ENCODE measurements at places on chromosomes 11 and 22.

DNA sequence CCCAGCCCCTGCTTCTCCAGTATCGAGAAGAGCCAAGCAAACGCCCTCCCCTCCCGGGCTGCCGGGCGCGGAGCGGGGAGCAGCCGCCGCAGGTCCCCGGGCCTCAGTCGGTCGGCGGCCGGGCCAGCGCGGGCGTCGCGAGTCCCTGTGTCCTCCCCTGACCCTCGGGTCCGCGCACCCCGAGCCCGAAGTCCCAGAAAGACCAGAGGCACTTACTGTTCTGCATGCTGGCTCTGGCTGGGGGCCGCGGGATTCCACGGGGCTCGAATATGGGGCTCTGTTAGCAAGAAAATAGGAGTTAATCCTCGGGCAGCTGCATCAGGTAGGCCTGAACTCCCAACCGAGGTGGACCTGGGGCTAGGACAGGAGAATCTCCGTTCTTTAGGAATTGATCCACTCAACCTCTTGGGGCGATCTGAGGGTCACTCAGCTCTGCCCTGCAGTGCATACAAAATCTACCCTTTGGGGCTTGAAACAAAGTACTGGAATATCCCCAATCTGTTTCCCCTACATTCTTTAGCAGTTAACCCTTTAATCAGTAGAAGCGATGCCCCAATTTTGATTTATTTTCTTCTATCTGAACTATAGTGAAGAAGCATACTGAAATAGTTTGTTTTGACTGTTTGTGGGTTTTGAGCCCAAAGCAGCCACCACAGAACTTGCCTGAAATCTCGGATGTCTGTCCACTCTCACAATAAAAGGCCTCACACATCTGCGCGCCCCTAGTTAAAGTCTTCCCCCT lies 4.8 kb downstream of the PAX6 start:
- no peak for DNase-seq

DNA sequence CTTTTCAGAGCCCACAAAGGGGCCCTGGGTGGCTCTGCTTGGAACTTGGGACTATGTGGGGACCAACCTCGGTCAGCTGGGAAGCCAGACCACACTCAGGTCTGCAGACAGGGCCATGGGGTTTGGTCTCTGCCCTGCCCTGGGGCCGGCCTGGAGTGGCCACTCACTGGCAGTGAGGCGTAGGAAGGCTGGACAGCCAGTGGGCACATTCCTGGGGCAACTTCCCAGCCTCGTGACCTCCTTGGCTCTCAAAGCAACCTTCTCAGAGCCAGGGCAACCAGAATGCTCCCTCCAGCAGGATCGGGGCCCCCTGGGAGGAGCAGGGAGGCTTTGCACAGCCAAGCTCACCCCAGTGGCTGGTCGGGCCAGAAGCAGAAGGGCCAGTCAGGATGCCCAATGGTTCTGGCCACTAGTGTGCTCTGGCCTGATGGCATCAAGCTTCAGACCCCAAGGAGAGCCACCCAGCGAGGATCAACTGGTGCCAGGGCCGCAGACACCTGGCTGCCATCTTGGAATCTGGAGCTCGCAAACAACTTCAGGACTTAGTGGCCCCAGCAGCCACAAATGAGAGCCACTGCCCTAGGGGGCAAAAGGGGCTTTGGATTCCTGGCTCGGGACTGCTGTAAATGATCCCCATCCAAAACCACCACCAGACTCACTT lies 87.1 kb downstream of the MYEOV start:
- no peak for DNase-seq

GRCh38 chr11:130109386-130109785 lies 39.7 kb downstream of the APLP2 start:
- DNase-seq: no peak

DNA sequence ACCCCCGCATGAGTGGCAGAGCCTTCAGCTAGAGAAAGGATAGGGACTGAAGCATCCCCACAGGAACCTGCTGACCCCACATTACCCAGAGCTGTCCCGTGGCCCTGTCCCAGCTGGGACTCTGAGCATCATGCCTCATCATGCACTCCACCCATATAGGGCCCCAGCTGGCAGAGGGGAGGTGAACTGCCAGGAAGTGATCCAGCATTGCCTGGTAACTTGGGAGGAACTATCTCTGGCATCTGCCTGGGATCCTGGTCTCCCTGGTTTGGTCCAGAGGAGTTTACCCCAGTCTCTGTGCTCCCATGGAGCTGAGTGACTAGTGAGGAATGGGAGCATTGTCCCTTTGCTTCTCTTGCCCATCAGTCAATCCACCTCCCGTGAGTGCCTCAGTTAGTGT lies 228.8 kb downstream of the GRIK4 start:
- DNase-seq: no peak

DNA sequence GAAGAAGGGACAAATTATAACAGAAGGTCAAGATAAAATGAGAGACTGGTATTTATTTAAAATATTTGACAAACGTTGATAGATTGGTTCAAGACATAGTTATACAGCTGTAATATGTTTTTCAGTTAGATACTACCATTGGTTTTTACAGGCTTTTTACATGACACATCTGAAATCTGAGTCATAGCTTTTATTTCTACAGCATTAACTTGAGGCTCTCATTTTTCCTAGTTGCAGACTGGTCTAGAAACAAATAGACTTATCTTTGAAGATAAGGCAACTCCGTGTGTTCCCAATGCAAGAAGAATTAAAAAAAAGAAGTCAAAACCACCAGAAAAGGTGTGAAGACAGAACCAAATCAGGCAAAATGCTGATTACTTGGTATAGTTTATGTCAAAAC lies 31.3 kb downstream of the CEP57 start:
- DNase-seq: no peak

DNA sequence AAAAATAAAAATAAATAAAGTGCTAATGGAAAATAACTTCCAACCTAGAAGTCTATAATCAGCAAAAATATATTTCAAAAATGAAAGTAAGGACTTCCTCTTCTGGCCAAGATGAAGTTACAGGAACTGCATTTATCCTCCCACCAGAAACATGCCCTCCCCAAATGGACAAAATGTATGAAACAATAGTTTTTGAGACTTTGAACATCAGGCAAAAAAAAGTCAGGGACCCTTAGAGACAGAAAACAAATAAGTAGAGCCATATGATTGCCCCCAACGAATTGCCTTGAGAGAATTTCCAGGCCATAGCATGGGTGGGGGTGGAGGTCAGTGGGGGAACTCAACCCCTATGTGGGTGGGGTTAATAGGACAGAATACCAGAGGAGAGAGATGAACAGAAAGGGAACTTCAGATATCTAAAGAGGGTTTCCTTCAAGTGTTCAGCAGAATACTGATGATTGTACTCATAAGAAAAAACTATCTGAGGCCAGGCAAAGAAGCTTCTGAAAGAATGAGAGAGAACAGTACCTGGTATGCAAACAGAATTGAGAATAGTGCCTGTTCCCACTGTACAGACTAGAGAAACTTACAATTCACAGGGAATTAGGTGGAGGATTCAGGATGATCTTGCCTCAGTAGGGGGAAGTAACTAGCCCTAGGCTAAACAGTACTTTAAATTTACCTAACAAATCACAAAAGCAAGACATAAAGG lies 26.6 kb upstream of the IL10RA start:
- no peak for DNase-seq

GRCh38 chr11:55707029-55707428 lies 45.0 kb downstream of the OR4C6 start:
- no peak for DNase-seq

GRCh38 chr11:74371269-74372052 lies 26.8 kb downstream of the PGM2L1 start:
- DNase-seq: no peak

GRCh38 chr11:4962816-4963215 lies 7.3 kb upstream of the OR51A2 start:
- no peak for DNase-seq

GRCh38 chr11:62851807-62852522 lies 12.6 kb upstream of the WDR74 start:
- no peak for DNase-seq

- DNase-seq: no peak
Measured at GRCh38 chr22:21690401-21690801, 24.6 kb downstream of the PPIL2 start.

- DNase-seq: no peak
Measured at GRCh38 chr11:1534682-1535081, 37.4 kb downstream of the DUSP8 start.

DNA sequence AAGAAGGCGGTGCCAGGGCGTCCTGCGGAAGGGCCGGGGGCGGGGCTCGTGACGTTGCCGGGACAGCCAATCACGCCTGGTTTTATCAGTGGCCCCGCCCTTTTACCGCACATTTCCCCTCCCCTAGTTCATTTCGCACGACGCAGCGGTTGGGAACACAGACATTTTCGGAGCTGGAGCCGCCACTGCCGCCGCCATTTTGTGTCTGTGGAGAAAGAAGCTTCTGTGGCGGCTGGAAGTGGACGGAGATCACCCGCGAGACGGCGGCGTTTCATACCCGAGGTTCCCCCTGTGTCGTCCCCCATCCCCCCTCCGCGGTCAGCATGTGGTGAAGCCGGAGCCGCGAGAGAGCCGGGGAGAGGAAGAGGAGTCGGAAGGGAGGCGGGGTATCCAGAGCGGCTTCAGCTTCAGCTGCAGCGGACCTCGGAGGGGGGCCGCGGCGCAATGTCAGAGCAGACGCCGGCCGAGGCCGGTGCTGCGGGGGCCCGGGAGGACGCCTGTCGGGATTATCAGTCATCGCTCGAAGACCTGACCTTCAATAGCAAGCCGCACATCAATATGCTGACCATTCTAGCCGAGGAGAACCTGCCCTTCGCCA lies at the start of gene PCF11:
Gene PCF11, plus strand, starts transcription at position 136 of the 598 bp plus-strand sequence. Its CDS starts 309 bp downstream, at position 445.
- peak; percentile 95 for DNase-seq

DNA sequence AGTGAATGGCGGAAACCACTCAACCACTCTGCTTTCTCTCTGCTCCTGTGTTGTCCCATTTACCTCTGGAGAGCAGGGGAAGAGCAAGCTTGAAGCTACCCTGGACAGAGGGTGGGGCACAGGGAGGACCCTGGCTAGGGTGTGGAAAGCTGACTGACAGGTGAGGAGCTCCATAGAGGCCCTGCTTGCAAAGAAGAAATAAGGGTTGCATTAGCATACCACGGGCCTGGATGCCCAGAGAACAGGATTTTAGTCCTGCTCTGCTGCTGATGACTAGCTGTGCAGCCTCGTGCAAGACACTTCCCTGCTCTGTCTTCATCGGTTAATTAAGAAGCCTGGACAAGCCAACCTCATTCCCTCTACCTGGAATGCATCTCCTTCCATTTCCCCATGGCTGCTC lies 135.0 kb downstream of the BUD13 start:
- DNase-seq: no peak

GRCh38 chr11:91932151-91932821 lies 292.3 kb upstream of the FAT3 start:
- DNase-seq: no peak

- DNase-seq: no peak
Measured at GRCh38 chr11:93169950-93170561, 27.7 kb downstream of the SLC36A4 start.

- no peak for DNase-seq
Measured at GRCh38 chr11:125100136-125100535, 11.3 kb downstream of the TMEM218 start.

- no peak for DNase-seq
Measured at GRCh38 chr11:66035653-66036333, 9.5 kb upstream of the CATSPER1 start.

DNA sequence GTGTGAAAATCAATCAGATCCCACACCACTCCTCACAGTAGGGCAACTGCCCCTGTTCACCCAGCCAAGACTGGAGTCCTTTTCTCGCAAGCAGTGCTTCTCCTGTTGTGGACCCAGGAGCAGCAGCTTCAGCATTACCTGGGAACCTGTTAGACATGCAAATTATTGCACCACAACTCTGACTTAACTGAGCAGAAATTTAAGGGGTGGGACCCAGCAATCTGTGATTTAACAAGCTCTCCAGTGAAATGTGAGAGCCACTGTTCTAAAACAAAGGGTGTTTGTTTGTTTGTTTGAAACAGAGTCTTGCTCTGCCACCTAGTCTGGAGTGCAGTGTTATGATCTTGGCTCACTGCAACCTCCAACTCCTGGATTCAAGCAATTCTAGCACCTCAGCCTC lies 591.4 kb downstream of the SOX6 start:
- DNase-seq: no peak

DNA sequence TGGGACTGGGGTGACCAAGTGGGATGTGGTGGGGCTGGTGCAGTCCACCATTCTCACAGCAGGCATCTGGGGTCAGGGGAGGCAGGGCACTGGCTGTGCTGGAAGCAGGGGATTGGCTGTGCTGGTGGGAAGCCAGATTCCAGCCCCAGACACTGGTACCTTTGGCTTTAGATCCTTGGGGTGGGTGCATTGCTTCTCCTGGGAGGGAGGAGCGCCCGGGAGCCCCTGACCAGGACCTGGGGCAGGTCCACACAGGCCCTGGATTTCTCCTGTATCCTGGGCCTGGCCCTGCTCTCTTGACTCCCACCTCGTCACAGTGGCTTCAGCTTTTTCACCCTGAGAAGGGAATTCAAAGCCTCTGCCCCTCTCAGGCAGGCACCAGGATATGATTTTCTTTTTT lies 38.5 kb downstream of the ST3GAL4 start:
- no peak for DNase-seq

DNA sequence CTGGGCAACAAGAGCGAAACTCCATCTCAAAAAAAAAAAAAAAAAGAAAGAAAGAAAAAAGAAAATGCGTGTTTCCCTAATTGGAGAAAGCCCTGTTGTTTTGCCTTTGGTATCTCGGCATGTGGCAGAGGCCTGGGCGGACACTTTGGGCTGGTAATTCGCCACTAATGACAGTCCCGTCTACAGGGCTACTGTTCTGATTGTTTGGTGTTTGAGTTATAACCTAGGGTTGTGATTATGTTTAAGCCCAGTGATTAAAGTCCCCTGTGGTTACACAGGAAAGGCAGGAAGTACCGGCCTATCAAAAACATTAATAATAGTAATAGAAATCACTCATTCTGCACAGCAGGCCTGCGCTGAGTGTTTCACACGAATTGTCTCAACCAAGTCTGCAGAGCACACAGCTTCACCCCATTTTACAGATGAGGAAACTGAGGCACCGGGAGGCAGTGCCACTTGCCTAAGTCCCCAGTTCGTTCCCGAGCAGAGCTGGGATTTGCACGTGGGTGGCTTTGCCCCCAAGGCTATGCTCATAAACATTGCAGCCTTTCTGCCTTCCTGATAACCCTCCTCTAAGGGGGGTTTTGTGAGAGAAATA lies 39.1 kb upstream of the GRAMD4 start:
- DNase-seq: no peak

- DNase-seq: no peak
Measured at GRCh38 chr22:38959590-38959989, 2.2 kb downstream of the APOBEC3A start.

- DNase-seq: no peak
Measured at GRCh38 chr11:12258451-12258850, 118.9 kb upstream of the PARVA start.

GRCh38 chr11:45502226-45502545 lies 163.2 kb downstream of the CHST1 start:
- DNase-seq: no peak

GRCh38 chr11:80473562-80473961 lies 1032.7 kb upstream of the TENM4 start:
- DNase-seq: no peak

DNA sequence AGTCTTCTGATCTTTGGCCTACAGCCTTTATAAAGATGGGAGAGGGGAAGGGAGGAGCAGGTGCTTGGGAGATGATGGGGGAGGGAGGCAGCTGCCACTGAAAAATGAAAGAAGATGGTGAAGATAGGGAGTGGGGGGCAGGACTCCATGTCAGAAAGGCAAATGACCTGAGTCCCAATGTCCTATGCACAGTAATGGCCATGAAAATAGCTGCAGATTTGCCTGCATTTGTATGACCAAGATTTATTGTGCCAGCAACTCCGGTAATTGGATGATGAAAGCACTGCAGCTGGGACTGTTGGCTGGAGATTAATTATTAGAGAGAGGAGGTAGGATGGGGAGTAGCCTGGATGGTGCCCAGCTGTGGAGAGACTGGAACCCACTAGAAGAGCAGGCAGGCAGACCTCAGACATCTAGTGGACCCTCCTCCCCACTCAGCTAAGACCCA lies 36.1 kb downstream of the NEU3 start:
- no peak for DNase-seq

Measured in stimulated activated CD4-positive, alpha-beta T cell treated with anti-CD3 and anti-CD28 coated beads, Interleukin-4, amount 100 ng/mL, for 48 hours (primary cell).